Renal pelvis (tissue), 12 donors: ENCODE measurements at places on chromosomes 3 and 15. TPM values are rescaled to one million over a fixed set of nuclear protein-coding genes. Genes with fewer than 3 reads are reported as not detected.
A peak's percentile ranks its signal among the peaks of the same experiment; 100 is the strongest.

DNA sequence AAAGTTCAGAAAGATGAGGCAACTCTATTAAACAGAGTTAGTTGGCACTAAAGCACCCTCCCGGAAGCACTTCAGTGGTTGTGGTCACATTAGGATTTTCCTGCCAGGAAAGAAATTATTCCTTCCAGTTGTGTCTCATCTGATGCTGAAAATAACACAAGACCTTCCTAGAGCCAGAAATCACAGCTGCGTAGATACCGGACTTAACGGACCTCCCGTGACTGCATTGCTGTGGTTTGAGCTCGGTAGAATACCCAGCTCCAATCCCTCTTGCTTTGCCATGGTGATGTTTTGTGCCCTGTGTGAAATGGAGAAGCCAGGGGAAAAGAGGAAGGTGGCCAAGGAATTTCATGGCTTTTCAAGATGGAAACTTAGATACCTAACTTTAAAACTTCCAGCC, 215.0 kb upstream of the IGF1R start:
- DNase-seq: no peak

GRCh38 chr3:69386556-69387385, 883 bp upstream of the FRMD4B start:
- peak; percentile 12 for DNase-seq

Gene SPTBN5
- 2.7 TPM for polyA plus RNA-seq

GRCh38 chr15:72491768-72492167, 17.6 kb downstream of the ARIH1 start:
- DNase-seq: no peak

- no peak for DNase-seq
These were observed 1.1 kb downstream of the PAK6 start for GRCh38 chr15:40239693-40240618.

DNA sequence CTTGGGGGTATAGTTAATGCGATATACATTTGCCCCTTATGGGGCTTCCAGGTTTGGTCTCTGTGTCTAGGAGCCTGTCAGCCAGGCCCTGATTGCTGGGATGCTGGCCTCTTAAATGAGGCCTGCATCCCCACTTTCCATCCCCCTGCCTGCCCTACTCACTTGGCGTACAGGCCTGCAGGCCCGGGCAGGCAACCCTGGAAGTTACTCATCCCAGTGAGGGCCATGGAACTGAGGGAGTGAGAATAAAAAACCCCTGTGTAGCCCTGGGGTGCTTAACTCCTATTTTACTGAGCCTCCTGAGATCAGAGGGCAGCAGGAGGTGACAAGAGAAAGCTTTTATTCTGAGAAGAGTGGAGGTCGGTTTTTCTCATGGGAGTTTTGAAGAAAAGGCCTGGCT, 2.0 kb downstream of the DISP2 start:
- DNase-seq: no peak

DNA sequence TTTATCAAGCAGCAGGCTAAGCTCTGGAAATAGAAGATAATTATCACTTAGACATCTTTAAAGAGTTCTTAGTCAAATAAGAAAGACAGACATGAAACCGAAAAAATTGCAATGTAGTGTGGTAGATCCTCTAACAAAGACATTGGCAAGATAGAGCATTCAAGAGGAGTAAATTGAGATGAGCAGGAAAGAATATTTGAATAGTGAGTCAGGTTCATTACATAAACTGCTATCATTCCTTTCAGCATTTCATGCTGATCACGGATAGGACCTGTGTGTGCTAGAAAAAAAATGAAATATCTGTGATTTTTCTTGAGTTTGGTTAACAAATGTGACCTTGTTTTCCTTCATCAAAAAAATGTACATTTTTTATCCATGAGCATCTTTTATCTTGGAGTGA, 460.9 kb downstream of the OTOL1 start:
- DNase-seq: no peak

- peak; percentile 51 for DNase-seq
These were observed 193.7 kb downstream of the TCF12 start for GRCh38 chr15:57112178-57112577.

Gene SPATA12
- polyA plus RNA-seq: 0.31 TPM

Gene GOLGA8S
- polyA plus RNA-seq: 0.95 TPM

DNA sequence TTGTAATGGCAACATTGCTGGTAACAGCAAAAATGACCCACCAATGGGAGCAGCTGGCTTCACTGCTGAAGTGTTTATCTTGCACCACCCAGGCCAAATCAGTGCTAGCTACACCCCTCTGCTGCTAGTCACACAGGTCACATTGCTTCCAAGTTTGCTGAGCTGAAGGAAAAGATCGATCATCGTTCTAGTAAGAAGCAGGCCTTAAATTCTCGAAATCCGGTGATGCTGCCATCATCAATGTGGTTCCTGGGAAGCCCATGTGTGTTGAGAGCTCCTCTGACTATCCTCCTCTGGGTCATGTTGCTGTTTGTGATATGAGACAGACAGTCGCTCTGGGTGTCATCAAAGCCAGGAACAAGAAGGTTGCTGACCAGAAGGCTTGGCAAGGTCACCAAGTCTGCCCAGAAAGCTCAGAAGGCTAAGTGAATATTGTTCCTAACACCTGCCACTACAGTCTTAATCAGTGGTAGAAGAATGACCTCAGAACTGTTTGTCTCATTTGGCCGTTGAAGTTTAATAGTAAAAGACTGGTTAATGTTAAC, 21.2 kb downstream of the TM4SF4 start:
- DNase-seq: no peak

Gene CYP1A1
- not detected for polyA plus RNA-seq

Gene CEMIP
- 6.1 TPM for polyA plus RNA-seq

GRCh38 chr3:53361852-53362251, 14.5 kb upstream of the DCP1A start:
- DNase-seq: no peak

Gene GNAT1
- not detected for polyA plus RNA-seq

DNA sequence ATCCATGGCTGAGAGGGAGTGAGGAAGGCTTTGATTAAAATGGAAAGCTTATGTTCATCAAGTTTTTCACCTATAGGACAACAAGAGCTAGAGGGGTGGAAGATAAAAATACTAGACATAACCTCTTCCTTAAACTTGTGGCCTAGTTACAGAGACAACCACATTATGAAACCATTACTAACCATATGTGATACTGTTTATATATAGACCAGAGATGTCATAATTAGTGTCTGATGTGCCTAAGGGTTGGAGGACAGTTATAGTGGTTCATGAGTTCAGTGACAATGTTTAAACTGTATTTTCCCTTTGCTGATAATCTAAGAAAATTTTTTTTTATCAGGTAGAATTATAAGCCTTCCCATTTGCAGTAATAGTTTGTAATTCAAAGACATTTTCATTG, 23.7 kb downstream of the PHLDB2 start:
- no peak for DNase-seq

GRCh38 chr3:160601288-160601687, 35.9 kb upstream of the KPNA4 start:
- DNase-seq: no peak

DNA sequence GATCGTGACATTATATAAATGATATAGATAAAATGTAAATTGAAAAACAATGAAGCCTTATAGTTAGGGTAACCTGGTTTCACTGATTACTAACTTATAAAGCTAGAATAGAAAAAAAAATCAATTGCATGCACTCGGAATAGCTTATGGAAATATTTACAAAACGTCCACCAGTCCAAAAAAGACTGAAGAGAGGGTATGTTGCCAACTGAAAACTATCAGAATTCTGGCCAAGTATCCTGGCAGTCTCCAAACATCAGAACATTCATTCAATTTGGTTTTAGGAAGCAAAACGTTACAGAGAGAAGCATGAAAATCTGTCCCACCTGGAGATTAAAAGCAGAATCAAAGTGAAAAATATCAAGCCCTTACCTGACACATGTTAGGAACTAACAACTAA, 892.4 kb downstream of the ROBO1 start:
- DNase-seq: no peak
